ENCODE measurements at places on chromosomes 2 and 18. TPM values are rescaled to one million over a fixed set of nuclear protein-coding genes. Genes with fewer than 3 reads are reported as not detected.

The TRMT61B gene
- 12.7 TPM for total RNA-seq

GRCh38 chr2:165594935-165595255, 125.4 kb downstream of the CSRNP3 start:
- DNase-seq = no peak
- no peak overlapping the region for H3K4me3 ChIP-seq
- no peak overlapping the region for H3K27ac ChIP-seq
- H3K4me1 ChIP-seq = no peaks in the 10 kb centered on the region

GRCh38 chr2:75287624-75288316, 88.5 kb upstream of the TACR1 start:
- no peak overlapping the region for H3K27ac ChIP-seq
- H3K4me3 ChIP-seq = no peak overlapping the region
- H3K27me3 ChIP-seq = no peaks in the 10 kb centered on the region
- no peaks in the 10 kb centered on the region for H3K36me3 ChIP-seq

- no peaks in the 10 kb centered on the region for H3K36me3 ChIP-seq
- no peak for DNase-seq
- H3K27me3 ChIP-seq = no peaks in the 10 kb centered on the region
- no peak overlapping the region for H3K4me3 ChIP-seq
- peaks cover 10% of the 10 kb centered on the region for H3K4me1 ChIP-seq
These were observed 106.2 kb upstream of the DLX2 start for GRCh38 chr2:172208791-172209325.

DNA sequence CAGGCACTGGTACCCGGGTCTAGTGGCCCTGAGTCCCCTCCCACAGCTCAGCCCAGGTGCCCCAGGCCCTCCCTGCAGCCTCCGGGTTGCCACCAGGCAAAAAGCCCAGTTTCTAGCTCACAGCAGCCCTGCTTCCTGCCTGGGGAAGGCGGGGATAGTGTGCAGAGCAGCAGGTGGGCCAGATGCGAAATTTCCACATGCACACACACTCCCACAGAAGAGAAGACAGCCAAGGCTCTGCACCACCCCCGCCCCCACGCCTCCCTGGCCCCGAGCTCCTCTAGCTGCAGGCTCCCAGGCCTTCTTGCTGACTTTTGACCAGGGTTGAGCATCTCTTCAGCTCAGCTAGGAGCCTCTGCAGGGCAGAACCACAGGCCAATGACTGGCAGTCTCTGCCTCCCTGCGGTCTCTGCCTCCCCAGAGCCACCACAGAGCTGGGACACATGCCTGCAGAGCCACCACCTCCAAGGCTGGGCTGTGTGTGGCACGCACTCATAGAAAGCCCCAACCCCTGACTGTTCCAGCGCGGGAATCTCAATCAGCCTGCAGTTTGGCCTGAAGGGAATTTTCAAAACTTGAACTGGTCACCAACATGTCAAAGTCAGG, 7.2 kb downstream of the SLC66A2 start:
- H3K27ac ChIP-seq = peak overlapping the region; percentile 50
- peaks cover 42% of the 10 kb centered on the region for H3K4me1 ChIP-seq
- H3K4me3 ChIP-seq = no peak overlapping the region
- H3K27me3 ChIP-seq = no peaks in the 10 kb centered on the region
- H3K36me3 ChIP-seq = peaks cover 24% of the 10 kb centered on the region
- DNase-seq = no peak

DNA sequence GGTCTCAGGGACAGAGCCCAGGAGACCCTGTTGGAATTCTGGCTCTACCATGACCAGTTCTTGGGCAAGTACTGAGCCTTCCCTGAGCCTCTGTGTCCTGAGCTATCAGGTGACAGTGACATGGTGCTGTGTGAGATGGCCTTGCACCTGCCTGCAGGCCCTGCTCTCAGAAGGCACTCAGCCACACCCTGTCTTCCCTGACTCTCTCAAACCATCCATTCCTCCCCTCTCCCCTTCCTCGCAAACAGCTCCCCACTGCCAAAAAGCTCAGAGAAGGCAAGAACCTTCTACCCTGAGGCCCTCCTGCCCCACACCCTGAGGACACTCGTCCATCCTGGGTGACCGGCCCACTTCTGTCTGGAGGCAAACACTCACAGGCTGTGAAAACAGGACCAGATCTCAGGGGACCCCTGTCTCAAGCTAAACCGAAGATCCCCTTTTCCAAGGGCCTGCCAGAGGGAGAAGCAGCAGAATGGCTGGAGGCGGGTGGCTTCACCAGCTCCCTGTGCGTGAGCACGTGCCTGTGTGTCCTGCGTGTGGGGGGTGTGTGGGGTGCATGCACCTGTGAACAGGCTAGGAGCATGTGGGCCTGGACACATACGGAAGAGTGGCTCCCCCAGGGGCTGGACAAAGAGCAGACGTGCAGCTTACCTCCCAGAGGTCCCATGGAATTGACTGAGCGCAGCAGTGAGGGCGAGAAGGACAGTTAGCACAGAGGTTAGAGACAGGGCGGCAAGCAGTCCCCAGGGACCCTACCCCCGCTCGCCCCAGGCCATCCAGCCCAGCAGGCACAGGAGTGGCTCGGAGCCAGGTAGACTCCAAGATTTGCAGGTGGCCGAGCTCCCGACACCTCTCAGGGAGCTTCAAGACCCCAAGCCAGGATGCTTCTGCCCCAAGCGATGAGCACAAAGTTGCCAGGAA, 53.9 kb downstream of the BIN1 start:
- H3K36me3 ChIP-seq = peaks cover 10% of the 10 kb centered on the region
- no peak for DNase-seq
- H3K27me3 ChIP-seq = no peaks in the 10 kb centered on the region
- peak overlapping the region; percentile 11 for H3K27ac ChIP-seq
- H3K4me1 ChIP-seq = peaks cover 10% of the 10 kb centered on the region

GRCh38 chr2:164871404-164871803, 29.8 kb upstream of the COBLL1 start:
- no peaks in the 10 kb centered on the region for H3K27me3 ChIP-seq
- H3K36me3 ChIP-seq = no peaks in the 10 kb centered on the region
- H3K27ac ChIP-seq = no peak overlapping the region
- no peak for DNase-seq
- H3K4me3 ChIP-seq = no peak overlapping the region

GRCh38 chr18:79062806-79063205, 6.4 kb upstream of the ATP9B start:
- H3K27ac ChIP-seq = no peak overlapping the region
- H3K36me3 ChIP-seq = no peaks in the 10 kb centered on the region
- peaks cover 5% of the 10 kb centered on the region for H3K27me3 ChIP-seq
- DNase-seq = no peak
- no peak overlapping the region for H3K4me3 ChIP-seq

DNA sequence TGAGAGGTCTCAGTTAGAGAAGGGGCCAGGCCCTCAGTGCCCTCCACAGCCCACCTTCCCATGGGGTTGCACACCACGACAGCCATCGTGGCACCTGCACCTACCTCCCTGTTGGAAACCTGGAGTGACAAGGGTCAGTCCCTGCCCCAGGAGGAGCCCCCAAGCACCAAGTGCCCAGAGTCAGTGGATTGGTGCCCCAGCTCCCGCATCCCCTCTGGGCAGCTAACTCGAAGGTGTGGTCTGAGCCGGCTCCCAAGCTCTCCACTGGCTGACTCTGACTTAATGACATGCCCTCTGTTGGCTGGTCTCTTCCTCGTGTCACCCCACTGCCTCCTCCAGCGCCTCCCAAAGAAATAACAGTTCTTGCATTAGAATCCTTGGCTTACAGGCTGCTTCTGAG, 116.4 kb downstream of the NDUFA10 start:
- H3K27ac ChIP-seq = no peak overlapping the region
- H3K4me3 ChIP-seq = no peak overlapping the region
- no peaks in the 10 kb centered on the region for H3K36me3 ChIP-seq
- DNase-seq = no peak

DNA sequence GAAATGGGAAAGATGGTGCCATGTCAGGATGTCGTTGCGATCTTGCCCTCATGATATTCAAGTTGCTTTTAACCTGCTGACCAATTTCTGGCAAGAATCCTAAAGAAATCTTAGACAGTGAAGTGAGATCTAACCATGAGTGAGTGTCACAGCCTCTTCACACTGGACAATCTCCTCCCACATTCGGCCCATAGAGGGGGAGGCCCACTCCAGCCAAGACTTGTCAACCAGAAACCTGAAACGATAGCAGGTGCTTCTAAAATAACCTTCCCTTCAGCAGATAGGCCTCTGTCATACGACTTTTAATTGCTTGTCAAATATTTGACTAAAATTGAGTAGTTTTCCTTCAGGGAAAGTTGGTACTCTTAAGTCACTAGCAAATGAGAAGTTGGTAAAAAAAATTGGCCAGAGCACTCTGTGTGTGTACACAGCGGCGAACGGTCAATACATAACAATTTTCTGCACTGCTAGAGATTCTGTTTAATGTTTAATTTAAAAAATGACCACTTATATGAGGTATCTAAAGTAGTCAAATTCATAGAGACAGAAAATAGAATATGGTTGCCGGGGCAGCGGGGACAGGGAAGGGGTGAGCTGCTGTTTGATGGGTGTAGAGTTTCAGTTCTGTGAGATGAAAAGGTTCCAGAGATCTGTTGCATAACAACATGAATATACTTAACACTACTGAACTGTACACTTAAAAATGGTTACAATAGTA, 110.2 kb downstream of the VAPA start:
- DNase-seq = peak; percentile 23
- no peaks in the 10 kb centered on the region for H3K4me1 ChIP-seq
- H3K4me3 ChIP-seq = no peak overlapping the region
- H3K27me3 ChIP-seq = no peaks in the 10 kb centered on the region
- H3K27ac ChIP-seq = no peak overlapping the region

GRCh38 chr2:201185863-201186262, 2.9 kb downstream of the CASP10 start:
- H3K27me3 ChIP-seq = peaks cover 3% of the 10 kb centered on the region
- H3K36me3 ChIP-seq = no peaks in the 10 kb centered on the region
- DNase-seq = no peak
- H3K4me3 ChIP-seq = no peak overlapping the region
- no peak overlapping the region for H3K27ac ChIP-seq

Data from osteocyte (in vitro differentiated cells).